ENCODE measurements at places on chromosomes 2 and 18.

- no peak for DNase-seq
Measured at GRCh38 chr2:190129421-190130199, 67.1 kb upstream of the MSTN start.

- no peak for DNase-seq
Measured at GRCh38 chr2:197292619-197293018, 18.0 kb downstream of the ANKRD44 start.

- no peak for DNase-seq
Measured at GRCh38 chr2:230680463-230681170, 32.0 kb upstream of the CAB39 start.

- DNase-seq, result no peak
Measured at GRCh38 chr2:69753659-69754363, 11.9 kb downstream of the ANXA4 start.

- no peak for DNase-seq
Measured at GRCh38 chr2:61984682-61985081, 79.2 kb downstream of the COMMD1 start.

- DNase-seq, result no peak
Measured at GRCh38 chr18:49071778-49072177, 121.0 kb upstream of the SMAD7 start.

DNA sequence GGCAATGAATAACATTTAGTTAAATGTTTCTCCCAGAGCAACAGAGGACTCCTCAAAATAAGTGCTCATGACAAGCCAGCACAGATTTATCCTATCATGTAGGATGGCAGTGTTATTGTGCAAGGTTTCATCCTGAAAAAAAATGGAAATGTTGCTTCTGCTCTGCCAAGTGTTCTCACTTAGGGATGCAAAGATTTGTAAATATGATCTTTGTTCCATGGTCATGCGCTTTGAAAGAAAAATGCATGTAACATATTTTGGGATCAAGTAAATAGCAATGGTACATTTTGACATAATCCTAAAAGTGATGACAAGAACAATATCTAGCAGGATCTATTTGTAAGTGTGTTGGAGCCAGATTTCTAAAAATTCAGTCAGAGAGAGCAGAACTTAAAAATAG, 229.5 kb upstream of the CCDC150 start:
- no peak for DNase-seq

- DNase-seq, result no peak
Measured at GRCh38 chr18:63890950-63891304, 3.4 kb downstream of the SERPINB2 start.

- no peak for DNase-seq
Measured at GRCh38 chr18:64037812-64038414, 68.0 kb downstream of the SERPINB8 start.

DNA sequence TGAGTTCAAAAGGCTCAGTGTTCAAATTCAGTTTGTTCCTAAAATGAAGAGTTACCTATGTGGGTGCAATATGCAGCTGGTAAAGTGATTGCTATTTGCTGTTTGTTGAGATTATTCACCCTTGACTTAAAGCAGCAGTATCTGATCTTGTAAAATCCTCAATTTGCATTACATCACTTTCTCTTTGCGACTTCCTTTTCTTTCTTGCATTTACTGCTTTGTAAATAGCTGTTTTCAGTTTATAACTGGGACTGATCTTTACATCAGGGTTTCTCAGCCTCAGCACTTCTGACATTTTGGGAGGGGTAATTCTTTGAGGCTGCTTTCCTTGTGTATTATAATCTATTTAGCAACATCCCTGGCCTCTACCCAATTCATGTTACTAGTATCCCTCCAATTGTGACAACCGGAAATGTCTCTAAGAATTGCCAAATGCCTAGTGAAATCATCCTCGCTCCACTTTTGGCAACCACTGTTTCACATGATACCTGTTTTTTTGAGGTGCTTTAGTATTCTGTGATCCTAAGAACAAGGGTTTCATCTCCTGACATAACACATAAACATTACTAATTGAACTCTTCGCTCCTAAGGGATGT, 12.1 kb upstream of the ERCC3 start:
- DNase-seq, result no peak

GRCh38 chr2:227450926-227451654, 20.9 kb upstream of the AGFG1 start:
- DNase-seq, result no peak

GRCh38 chr18:32122039-32122438, 30.4 kb downstream of the RNF138 start:
- no peak for DNase-seq

GRCh38 chr2:3606370-3607201, 11.7 kb downstream of the COLEC11 start:
- DNase-seq, result no peak

DNA sequence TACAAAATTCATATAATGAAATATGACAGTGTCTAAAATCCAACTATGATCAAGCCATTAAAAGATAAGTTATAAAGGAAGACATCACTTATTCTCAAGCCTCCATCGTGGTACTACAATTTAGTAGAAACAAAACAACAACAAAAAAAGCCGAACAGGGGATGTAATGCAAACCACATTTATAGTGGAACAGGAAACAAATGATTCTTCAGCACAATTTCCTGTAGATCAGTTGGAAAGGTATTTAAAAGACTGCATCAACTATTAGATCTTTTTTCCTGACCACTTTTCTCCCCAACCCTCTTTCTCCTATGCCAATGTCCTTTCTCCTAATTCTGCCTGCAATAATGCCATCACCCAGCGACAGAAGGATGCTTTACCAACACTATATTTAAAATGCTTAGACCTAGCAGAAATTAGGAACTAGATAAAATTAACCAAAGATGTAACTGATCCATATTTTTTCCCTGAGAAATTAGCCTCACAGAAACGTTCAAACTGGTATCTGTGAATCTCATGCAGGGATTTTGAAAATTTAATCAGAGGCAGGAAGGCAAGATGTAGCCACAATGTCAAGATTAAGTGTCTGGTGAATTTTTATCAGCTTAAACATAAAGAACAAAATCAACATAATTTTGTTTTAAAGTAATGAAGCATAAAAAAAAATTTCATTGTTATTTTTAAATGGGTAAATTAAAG, 271.4 kb downstream of the TCF4 start:
- DNase-seq, result no peak

GRCh38 chr2:101790857-101791256, 93.3 kb downstream of the MAP4K4 start:
- no peak for DNase-seq

DNA sequence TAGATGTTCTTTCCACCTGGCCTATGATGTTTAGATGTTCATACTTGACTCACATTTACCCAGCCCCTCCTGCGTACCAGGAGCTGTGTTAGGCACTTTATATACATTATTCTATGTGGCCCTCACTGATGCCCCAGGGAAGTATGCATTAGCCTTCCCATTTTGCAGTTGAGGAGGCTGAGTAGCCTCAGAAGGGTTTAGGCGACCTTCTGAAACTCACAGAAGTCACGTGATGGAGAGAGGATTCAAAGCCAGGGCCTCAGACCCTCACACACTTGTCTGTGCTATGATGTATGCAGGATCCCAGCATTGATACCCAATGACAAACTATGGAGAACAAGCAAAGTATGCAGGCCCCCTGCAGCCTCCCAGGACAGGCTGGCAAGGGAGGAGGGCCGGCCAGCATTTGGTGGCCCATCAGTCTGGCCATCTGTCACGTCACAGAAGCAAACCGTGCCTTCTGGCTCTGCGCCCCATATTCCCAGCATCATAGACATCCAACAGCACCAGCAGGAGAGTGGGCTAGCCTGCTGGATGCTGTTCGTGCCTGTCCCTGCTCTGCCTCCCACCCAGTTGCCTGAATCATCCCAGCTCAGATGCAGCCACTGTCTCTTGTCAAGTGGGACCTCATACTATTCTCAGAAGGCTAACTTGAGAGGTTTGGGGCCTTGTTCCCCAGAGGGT, 33.6 kb downstream of the EHD3 start:
- no peak for DNase-seq

DNA sequence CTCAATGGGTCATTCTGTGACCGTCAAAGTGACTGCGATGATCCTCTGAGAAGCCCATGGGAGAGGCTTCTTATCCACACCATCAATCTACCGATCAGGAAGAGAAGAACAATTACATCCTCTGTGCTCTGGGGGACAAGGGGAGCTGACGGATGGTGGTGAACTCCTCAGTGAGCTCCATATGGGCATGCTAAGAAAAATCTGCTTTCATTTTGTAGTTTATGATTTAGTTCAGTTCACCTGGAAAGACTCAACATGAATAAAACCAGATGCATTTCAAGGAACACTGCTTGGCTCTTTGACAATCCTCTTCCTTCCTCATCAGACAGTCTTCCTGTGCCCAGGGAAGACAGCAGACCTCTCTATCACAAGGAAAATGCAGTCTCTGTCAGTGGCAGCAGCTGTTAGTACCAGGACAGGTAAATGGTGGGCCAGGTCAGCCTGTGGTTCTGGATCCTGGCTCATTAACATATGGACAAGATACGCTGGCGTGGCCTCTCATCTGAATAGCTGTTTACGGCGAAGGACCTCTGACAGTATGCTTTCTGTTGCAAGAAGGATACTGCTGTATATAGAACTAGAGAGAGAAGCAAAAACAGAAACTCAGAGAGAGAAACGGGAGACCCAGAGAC, 176.9 kb downstream of the BCL2 start:
- no peak for DNase-seq

GRCh38 chr2:233418761-233419546, 64.7 kb downstream of the DGKD start:
- DNase-seq, result peak; percentile 46

- DNase-seq, result no peak
Measured at GRCh38 chr2:128374001-128374710, 55.5 kb upstream of the HS6ST1 start.

DNA sequence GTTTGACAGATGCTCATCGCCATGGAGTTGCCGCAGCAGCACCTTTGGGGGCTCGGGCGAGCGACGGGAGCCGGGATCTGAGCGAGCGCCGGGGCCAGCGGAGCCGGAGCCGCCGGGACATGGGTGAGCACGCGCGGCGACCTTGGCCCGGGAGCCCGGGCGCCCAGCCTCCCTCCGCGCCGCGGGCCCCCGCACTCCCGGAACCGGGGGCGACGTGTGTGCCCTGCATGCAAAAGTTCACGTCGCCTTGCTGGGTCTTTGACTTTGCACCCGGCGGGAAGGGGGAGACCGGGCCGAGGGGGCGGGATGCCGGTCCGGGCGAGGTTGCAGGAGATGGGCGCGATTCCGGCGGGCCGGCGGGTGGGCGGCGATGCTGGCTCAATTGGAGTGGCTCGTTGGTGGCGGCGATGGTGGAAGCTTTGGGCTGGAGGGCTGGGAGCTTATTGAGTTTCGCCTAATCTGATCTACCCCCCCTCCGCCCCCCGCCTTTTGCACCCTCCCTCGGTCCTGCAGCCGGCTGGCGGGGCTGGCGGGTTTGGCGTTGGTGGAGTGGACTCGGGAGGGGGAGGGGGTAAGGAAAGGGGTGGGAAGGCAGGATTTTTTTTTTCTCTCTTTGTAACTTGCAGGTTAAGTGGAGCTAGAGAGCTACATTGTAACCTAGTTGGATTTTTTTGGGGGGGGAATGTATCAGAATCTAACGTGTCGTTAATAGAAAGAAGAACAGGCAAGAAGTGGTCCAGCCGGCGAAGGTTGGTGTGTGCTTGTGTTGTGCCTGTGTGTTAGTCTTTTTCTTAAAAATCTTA, at the start of gene SETBP1:
Gene SETBP1 (plus strand): TSS at position 616 of the 803 bp plus-strand sequence. CDS start 20,459 bp downstream, outside the sequence.
- peak; percentile 35 for DNase-seq

- no peak for DNase-seq
Measured at GRCh38 chr18:52439457-52439856, 99.5 kb downstream of the DCC start.

- DNase-seq, result no peak
Measured at GRCh38 chr2:57615855-57616556, 430.6 kb upstream of the VRK2 start.

- peak; percentile 44 for DNase-seq
Measured at GRCh38 chr2:148917431-148917830, 42.4 kb downstream of the KIF5C start.

DNA sequence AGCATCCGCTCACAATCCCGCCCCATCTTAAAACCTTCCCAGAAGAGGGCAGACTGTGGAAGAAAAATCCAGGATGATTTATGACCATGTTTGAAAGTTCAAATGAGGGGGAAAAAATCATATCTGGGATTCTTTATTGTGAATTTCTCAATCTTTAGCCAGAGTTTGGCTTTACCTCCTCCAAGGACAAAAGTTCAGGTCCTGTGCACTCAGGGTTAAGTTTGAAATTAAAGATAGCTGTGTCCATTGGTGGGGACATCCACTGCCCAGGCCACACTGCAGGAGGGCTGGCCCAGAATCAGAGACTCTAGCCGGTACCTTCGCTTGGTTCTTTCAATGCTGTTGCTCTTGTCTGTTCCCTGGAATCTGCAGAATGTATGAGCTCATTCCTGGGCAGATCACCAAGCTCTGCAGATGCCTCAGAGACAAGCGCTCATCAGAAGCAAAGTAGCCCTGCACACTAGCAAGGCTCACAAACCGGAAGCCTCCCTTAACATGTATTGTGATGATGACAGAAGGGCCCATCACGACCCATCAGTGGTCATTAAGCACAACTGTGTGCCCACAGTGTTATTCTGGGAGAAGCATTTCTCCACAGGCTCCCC, 375.3 kb upstream of the KLHL29 start:
- no peak for DNase-seq

Measured in stimulated activated naive CD8-positive, alpha-beta T cell treated with anti-CD3 and anti-CD28 coated beads, Interleukin-15, amount 100 ng/mL, for 72 hours (primary cell).